Activated T-cell treated with anti-CD3 and anti-CD28 coated beads, Interleukin-2, amount 50 U/mL, for 1 hour (primary cell): ENCODE measurements at places on chromosomes 13 and 19.

DNA sequence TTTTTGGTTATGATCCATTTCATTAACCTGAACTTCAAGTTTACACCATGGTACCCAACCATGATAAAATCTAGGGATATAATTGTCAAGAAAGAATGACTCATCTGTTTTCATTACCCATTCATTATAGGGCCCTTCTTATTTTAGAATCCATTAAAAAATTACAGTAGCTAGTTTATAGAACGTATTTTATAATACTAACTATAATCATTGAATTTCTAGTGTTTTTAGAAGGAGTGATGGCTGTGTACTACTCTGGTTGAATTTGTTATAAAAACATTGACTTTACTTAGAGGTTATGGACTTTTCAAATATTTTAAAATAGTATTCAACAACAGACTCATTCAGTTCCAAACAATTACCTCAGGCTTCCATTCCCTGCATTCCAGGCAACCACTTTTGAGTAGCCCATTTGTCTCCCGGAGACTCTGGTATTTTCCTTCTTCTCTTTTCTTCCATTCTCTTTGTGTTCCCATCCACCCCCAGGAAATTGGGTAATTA, 71.9 kb upstream of the KLF12 start:
- DNase-seq = no peak

GRCh38 chr13:98195054-98195791, 18.2 kb upstream of the RNF113B start:
- no peak for DNase-seq

DNA sequence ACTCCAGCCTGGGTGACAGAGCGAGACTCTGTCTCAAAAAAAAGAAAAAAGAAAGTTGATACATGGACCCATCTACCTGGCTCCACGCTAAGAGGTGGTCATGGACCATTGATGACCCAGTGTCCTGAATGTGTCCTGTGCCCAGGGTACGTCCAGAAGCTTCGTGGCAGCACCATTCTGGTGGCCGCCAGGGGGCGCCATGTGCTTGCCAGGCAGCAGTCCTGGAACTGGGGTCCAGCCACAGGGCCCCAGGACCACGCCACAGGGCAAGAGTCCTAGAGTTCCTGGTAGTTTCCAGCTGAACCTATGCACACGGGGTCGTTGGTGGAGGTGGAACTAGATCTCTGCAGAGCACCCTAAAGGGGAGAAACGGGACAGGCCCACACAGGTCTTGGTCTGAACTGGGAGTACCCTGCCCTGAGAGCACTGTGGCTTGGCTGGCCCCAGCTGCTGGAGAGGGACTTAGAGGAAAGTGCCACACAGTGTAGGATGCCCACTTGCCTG, 19.9 kb upstream of the FBXO27 start:
- peak; percentile 78 for DNase-seq

DNA sequence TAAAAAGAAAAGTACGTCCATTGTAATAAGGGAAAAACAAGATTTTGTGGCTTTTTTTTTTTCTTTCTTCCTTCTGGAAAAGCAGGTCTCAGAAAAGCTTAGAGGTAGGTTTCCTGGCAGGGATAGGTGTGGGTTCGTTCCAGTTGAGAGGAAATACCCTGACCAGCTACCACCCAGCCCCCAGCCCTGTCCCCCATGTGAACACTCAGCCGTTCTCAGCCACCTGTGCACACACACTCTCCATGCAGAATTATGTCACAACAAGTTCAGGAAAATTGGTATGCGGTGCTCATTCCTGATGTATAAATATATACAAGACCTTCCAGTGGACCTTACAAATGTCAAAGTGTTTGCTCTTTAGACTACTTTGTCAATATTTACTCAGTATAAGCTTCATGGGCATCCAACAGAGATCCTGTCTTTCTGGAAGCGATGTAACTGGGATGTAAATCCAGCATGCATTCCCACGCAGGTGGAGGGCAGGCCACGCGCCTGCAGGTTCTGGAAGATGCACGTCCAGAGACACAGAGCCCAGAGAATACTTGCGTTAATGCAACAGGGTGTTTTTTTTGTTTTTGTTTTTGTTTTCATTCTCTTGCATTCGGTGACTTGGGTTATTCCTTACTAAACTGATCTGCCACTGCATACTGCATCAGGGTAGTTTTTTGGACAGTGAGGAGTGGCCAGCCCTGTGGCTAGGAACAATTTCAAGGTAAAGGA, 68.8 kb downstream of the TSHZ3 start:
- DNase-seq = no peak

- no peak for DNase-seq
These were observed 113.3 kb downstream of the LMO7 start for GRCh38 chr13:75749407-75749806.

GRCh38 chr19:34299576-34299975, 45.2 kb downstream of the GARRE1 start:
- DNase-seq = no peak

GRCh38 chr19:5627395-5627904, 4.6 kb downstream of the SAFB start:
- no peak for DNase-seq

- no peak for DNase-seq
These were observed 597.2 kb downstream of the DIAPH3 start for GRCh38 chr13:59566561-59566960.

DNA sequence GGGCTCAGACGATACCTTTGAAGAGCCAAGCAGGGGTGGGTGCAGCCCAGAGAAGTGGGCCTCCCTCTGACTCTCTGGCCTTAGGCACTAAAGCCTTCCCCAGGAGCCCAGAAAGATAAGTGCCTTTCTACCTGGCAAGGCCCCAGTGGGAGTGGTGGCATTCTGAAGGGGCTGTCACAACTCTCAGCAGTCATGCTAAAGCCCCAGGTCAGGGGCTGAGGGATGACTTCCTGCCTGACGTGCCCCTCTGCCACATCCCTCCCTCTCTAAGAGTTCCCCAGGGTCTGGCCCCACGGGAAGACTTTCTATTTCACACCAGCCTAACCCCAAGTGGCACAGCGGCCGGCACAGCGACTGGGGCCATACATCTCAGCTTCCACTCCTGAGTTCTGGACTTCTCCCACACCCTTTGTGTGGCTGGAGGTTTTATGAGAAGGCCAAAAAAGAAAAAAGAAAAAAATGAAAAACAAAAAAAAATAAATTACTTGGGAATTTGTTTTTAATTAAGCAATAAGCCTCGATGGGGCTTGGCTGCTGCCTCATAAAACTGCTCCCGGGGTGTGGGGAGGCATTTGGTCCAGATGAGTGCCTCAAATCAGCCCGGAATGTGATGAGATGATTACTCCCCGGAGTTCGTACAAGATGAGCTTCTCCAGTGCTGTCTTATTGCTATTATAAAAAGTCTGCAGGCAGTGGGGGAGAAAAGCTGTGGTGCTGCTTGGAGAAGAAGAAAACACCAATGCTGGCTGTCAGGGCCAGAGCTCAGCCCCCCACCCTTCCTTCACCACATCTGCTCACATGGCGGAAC, 28.5 kb upstream of the PLEKHF1 start:
- no peak for DNase-seq

GRCh38 chr19:13981021-13981420, 25.1 kb downstream of the RFX1 start:
- no peak for DNase-seq

DNA sequence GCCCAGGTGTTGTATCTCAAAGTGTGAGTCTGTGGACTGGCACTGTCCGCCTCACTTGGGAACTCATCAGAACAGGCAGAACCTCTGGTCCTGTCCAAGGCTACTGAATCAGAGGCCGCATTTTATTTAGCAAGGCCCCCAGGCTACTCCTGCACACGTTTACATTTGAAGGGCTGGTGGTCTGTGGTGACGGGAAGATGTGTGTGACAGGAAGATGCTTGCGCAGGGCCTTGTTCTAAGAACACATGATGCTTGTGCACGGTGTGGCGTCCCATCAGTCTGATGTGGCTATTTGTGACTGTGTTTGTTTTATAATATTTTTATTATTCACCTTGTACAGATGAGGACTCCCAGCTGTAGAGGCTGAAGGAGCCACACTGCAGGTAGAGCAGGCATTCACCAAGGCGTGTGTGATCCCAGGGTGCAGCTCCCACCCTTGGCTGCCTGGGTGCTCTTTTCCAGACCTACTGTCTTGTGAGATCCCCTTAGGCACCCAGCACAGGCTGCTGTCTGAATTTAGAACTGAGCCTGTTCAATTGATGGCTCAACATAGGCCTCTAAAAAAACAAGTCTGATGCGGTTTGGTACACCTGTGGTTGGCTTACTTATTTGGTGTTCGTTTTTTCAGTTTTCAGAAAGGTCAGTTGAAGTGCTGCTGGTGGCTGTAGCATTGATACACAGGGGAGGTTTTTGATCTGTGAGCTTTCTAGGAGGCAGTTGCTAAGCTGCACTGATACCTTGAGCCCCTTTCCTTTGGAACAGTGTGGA, 3.1 kb downstream of the SLC25A15 start:
- DNase-seq = no peak

DNA sequence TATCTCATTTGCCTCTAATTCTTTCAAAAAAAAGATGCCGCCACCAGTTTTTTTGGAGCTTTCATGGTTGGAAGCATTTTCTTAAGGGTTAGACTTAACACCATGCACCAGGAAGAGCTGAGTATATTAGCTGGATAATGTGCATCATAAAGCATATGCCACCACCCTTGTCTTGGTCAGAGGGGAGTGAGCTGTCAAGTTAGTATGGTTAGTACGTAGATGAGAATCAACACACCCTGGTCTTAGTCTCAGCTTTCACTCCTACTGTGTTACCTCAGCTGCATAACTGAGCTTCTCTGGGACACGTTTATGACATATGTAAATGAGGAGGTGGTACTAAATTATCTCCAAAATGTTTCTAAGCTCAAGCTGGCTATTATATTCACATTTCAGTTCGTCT, 415.6 kb downstream of the DCT start:
- DNase-seq = no peak

DNA sequence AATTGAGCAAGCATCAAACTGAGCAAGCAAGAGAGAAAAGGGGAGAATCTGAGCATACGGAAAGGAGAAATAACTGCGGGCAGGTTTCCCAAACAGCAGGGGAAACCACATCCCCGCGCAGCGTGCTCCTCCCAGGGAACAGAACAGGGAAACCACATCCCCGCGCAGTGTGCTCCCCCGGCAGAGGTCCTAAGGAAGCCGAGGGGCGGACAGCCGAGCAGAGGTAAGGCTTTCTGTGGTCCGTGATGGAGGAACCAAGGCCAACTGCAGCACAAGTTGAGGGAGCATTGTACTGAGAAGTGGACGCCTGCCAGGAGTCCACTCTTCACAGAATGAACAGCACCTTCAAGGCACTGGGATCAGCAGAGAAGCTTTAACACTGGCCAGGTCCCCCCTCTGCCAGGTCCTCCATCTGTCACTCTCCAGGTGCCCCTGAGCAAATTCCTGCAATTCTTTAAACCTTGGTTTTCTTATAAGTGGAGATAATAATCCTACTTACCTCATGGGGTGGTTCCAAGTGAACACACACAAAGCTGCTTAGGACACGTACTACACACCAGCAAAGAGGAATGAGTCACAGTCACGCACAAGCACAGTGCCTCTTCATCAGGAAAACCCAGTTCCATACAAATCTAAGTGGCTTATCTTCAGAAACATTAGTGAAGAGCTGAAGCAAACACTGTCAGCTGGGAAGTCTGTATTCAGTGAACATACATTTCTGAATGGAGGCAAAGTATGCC, 23.0 kb upstream of the LAMP1 start:
- no peak for DNase-seq

DNA sequence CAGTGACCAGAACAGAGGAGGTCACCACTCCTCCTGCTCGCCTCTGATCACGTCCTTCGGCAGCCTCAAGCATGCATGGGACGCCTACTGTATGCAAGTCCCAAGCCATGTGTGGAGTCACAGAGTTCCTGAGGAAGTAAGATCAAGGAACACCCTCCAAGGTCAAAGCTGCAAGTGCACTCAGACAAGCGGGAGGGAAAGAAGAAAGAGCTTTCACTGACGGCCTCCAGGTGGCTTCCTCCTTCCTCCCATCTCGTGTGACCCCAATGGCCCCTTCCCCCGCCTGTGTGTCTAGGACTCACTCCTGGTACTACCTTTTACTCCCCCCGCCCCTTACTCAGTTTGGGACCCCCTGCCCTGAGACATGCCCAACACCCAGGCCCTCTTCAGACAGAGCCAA, 6.1 kb downstream of the HAUS8 start:
- no peak for DNase-seq

DNA sequence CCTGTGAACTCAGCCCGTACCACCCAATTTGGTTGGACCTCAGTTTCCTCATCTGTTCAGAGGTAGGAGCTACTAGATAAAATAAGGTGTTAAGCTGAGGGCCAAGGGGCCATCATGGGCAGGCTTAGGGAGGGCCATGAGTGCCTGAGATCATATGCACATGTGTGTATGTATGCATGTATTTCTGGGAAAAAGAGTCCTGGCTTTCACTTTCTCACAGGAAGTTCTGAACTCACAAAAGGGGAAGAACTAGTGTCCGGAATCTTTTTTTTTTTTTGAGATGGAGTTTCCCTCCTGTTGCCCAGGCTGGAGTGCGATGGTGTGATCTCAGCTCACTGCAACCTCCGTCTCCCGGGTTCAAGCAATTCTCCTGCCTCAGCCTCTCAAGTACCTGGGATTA, 18.9 kb downstream of the TGFB1 start:
- no peak for DNase-seq

GRCh38 chr19:35168196-35168595, 13.7 kb downstream of the FXYD5 start:
- DNase-seq = no peak

DNA sequence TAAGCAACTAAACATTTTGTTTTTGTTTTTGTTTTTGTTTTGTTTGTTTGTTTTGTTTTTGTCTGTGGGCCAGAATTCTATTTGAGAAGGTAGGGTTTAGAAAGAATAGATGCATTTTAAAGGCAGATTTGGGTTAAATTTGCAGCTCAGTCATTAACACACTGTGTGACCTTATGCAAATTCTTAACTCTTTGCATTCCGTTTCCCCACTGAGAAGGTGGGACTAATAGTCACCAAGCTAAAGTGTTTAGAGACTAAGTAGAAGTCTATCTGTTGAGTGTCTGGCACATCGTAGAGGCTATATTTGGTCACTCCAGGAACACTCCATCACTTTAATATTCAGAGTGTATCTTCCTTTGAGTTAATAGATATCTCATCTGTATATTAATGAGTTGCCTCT, 87.1 kb downstream of the CCNA1 start:
- no peak for DNase-seq

GRCh38 chr13:94168783-94169453, 310.6 kb downstream of the DCT start:
- DNase-seq = no peak

GRCh38 chr19:2604747-2605329, 97.7 kb downstream of the GNG7 start:
- no peak for DNase-seq
